Activated CD4-positive, alpha-beta T cell treated with anti-CD3 and anti-CD28 coated beads, Interleukin-2, Interleukin-6, amounts not matched to agents 100 ng/mL and 50 ng/mL, durations not matched to agents 16 hours and 8 hours (primary cell): ENCODE measurements at places on chromosomes 12 and 14.

DNA sequence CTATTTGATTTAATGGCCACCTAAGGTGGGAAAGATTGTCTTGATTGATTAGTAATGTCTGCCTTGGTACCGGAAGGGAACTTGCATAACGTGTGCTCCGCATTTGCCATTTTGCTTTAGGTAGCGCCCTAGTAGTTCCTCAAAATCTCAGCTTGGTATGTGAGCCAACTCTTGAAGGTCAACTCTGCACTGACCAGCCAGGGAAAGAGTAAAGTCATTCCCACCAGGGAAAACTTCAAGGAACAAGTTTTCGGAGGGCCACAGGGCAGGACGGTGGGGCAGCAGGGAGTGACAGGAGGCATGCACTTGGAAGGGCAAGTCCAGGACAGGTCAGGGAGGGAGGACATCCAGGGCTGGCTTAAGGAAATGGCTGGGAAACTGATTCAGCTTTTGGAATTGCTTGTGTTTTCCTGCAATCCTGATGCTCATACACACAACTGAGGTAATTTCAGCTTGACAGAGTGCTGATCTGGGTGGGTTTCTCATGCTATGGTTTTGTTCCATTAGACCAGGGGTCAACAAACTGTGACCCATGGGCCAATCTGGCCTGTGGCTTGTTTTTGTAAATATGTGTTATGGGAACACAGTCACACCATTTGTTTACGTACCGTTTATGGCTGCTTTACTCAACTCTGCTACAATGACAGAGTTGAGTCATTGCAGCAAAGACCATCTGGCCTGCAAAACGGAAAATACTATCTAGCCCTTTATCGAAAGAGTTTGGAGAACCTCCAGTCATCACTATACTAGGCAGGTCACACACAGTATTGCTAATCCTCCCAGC lies 184.5 kb downstream of the RBM19 start:
- no peak for DNase-seq

DNA sequence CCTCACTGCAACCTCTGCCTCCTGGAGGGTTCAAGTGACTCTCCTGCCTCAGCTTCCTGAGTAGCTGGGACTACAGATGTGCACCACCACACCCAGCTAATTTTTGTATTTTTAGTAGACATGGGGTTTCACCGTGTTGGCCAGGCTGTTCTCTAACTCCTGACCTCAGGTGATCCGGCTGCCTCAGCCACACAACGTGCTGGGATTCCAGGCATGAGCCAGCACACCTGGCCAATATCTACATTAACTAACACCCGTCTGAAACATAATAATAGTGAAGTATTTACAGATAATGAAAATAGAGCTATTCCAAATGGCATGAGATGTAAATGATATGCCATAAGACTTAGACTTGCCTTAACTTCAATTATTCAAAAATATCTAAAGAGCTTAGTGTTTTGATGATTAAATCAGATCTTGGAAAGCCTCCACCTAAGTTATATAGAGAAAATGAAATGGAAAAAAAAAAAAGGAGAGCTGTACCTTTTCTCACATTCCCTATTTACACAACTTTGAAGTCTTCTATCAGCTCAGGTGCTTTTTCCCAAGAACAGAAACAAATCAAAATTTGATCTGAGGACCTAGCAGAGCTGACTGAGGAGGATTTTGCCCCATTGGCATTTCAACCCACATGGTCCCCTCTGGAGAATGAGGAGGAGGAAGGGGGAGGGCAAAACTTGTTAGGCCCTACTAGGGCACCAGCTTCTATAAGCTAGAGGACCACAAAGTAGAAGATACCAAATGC lies 309.2 kb downstream of the PRKD1 start:
- DNase-seq, result no peak

DNA sequence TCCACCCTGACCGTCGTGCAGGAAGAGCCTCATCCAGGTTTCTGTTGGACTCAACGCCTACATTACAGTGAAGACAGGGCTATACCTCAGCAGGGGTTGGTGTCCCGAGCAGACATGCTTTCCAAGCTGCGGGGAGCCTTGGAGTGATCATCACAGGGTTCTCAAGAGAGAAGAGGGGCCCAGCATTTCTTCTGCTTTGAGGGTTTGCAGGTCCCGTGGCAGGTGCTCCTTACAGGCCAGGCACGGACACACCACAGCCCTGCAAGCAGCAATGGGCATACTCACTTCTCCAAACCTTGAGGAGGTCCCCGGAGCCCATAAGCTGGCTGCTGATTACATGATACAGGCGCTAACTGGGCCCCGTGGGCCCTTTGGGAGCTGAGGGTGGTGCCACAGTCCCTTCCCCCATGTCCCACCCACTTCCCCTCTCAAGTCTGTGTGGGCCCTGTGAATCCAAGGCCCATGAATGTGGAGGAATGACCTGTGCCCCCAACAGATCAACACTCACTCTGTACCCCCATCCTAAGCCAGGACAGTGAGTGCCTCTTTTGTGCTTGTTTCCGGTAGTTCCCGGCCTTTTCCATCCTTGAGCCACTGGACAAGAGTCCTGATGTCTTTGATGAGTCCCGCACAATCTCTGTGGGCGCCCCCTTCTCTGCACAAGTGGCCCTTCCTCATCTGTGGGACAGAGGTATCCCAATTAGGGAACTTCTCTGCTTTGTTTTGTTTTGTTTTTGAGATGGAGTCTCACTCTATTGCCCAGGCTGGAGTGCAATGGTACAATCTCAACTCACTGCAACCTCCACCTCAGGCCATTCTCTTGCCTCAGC lies 1.1 kb downstream of the AQP2 start:
- DNase-seq, result no peak

- DNase-seq, result no peak
These were observed 6.7 kb upstream of the FITM1 start for GRCh38 chr14:24123424-24124417.

DNA sequence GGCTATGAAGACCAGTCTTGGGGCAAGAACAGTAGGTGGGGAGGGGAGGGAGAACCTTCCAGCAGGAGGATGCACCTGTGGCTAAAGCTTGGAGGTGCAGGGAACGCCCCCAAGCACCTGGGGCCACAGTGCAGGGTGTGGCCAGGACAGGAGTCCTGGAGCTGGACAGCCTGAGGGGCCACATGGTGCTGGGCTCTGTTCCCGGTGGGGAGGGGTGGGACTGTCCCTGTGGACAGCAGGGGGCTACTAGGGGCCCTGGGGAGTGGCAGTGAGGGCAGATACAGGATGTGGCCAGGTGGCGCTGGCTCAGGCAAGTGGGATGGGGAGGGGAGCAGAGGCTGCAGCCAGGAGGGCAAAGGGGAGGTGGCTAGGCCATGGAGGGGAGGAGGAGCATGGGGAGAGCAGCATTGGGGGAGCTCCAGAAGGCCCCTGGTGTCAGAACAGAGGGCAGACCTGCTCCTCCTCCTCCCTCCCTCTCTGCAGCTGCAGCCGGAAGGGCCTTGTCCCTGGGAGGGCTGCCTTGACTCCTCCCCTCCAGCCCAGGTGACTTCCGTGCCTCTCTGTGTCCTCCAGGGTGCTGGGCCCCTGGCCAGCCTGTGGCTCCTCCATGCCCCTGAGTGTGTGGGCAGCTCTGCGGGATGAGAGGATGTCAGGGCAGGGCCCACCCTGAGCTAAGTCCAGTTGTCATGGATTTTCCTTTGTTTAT lies 68.4 kb upstream of the DLK1 start:
- DNase-seq, result no peak

GRCh38 chr14:35134329-35135123 lies 12.2 kb downstream of the PRORP start:
- DNase-seq, result no peak
